ENCODE measurements at places on chromosomes 6 and 20.

GRCh38 chr20:17557675-17558006 is 12.2 kb upstream of the DSTN start:
- DNase-seq, result no peak

DNA sequence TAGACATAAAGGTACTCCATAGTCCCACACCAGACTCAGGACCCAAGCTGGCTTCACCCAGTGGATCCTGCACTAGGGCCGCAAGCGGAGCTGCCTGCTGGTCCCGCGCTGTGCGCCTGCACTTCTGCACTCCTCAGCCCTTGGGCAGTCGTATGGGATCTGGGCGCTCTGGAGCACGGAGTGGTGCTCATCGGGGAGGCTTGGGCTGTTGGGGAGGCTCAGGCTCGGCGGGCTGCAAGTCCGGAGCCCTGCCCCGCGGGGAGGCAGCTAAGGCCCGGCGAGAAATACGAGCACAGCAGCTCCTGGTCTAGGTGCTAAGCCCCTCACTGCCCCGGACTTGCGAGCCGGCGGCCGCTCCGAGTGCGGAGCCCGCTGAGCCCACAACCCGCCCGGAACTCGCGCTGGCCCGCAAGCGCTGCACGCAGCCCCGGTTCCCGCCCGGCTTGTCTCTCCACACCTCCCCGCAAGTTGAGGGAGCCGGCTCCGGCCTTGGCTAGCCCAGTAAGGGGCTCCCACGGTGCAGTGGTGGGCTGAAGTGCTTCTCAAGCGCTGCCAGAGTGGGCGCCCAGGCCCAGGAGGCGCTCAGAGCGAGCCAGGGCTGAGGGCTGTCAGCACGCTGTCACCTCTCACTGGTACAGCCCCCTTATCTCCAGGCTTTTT is 33.4 kb upstream of the GCNT2 start:
- no peak for DNase-seq

GRCh38 chr20:49766979-49767521 is 45.6 kb upstream of the SLC9A8 start:
- DNase-seq, result no peak

DNA sequence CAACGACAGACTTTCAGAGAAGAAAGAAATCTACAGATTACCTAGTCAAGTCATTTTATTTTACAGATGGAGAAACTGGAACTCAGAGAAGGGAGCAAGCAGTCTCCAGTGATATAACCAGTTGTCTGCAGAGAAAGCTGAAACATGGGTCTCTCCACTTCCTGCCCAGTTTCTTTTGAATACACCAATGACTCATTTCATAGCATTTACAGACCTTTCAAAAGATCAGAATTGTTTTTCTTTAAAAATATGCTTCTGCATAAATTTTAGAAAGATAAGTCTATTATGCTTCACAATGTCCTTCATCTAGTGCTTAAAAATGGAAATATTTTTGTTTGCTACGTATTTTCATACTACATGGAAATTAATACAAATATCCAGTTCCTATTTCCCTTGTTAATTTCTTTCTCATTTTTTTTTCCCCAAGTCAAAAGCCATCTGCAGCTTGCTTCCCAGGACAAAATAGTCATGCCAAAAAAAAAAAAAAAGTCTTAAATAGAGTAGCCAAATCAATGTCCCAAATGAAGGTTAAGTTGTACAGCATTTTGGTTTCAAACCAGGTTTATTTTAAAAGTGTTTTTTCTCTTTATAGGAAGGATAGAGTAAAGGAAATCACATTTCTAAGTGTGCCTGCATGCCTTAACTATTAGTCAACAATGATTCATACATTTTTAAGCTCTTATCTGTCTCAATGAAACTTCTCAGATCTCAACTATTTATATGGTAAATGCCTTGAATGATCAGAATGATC is 36.9 kb downstream of the ARHGAP18 start:
- no peak for DNase-seq

DNA sequence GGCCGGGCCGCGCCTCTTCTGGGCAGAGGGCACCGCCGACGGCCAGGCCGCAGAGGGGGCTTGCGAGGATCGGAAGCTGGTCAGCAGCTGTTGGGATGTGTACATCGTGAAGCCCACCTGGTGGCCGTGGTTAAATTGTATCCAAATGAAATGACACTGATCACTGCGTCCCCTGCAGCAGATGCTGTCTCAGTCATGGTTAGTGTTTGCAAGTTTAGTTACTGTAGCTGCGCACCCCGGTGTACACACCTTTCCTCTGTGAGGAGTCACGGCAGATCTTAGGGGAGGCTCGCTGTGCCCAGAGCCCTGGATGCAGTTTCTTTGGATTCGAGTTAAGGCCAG is 653 bp downstream of the NAA20 start:
- DNase-seq, result no peak

GRCh38 chr6:139452148-139452876 is 77.9 kb upstream of the CITED2 start:
- DNase-seq, result no peak

GRCh38 chr6:56725254-56725653 is 82.6 kb upstream of the DST start:
- DNase-seq, result no peak

DNA sequence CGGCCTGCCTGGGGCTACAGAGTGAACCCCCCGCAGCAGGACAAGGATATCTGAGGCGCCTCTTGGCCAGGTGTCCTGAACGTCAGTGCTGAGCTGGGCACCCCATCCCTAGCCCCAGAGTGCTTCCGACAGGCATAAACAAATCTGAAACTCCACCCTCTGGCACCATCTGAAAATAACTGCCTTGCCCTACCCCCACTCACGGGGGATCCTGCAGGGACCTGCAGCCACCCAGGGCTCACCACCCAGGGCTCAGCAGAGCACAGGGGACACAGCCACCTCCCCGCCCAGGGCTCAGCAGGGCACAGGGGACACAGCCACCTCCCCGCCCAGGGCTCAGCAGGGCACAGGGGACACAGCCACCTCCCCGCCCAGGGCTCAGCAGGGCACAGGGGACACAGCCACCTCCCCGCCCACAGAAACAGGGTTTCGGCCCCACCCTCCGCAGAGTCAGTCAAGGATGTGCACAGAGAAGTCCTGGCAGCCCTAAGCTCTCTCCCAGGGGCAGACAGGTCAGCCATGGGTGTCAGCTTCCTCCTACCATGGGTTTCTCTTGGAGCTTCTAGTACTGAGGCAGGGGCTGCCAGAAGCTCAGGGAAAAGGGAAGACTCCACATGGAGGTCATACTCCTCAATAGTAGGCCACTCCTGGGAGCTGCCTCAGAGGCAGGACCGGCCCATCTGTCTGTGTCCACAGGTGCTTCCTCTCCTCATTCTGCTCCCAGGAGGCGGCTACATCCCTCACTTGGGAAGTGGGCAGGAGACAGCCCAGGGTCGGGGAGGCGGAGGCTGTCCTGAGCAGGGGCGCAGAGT is 4.6 kb downstream of the UCKL1 start:
- DNase-seq, result no peak

DNA sequence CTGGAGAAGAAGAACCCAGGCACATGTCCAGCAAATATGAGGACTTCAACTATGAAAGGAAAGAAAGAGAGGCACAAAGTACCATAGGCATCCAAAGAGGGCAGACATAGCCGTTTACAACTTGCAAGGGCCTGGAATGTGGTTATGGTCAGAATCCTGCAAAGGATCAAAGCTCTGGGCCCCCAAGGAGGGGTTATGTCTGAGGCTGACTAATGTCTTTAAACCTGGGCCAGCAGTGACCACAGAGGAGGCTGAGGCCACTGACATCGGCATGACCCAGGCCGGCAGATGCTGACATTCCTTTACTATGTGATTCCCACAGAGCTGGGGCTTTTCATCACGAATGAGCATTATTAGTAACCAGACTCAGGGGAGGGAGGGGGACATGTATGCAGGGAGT is 861.1 kb downstream of the DHX35 start:
- DNase-seq, result no peak

GRCh38 chr20:19320005-19320404 is 107.6 kb downstream of the SLC24A3 start:
- DNase-seq, result no peak

GRCh38 chr6:121442576-121442975 is 7.1 kb downstream of the GJA1 start:
- DNase-seq, result no peak

- no peak for DNase-seq
Observed at GRCh38 chr6:143679041-143679440, 1.3 kb downstream of the PHACTR2 start.

DNA sequence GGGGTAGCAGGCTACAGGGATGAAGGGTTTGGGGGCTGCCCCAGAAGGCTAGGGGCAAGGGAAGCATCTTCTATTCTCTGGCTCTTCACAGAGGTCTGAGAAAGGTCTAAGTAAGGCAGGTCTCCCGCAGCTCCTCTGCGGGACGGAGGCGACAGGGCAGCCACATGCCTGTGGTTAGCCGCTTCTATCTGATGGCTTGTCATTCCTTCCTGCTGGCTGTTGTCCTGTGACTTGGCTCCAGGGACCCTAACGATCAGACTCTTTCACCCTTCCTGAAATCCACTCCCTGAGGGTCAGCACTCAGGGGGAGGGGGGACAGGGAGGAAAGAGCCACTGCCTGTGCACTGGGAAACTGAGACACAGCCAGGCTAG is 673 bp downstream of the CST7 start:
- no peak for DNase-seq

DNA sequence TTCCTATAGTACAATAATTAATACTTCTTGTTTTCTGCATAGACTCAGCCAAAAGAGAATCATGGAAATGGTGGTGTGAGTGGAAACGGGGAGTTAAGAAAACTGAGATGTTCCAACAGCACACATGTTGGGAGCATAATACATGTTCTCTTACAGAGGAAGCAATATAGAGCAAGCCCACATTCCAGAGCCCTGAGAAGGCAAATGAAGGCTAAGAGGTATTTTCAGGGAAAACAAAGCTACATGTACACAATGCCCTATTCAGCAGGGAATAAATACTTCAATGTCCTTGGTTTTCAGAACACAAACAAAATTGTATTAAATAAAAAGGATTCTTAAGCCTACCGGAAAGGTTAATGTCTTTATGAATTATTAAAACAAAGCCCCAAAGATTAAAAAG is 35.1 kb upstream of the SMIM8 start:
- no peak for DNase-seq

DNA sequence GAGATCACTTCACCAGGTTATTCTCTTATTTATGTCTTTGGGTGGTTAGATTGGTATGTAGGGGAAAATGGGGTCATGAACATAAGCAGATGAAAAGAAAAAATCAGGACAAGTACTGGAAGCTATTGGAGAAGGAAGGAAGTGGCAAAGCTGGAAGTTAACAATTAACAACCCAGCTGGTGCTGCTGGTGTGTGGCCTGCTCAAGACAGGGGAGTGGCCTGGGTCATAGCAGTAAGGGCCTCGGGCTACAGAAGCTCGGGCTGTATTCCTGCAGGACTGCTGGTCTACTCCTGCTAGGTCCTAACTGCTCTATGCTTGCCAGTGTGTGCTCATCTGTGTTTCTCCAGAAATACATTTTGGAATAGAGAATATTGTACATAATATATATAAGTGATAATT is 19.6 kb downstream of the MYLIP start:
- no peak for DNase-seq

DNA sequence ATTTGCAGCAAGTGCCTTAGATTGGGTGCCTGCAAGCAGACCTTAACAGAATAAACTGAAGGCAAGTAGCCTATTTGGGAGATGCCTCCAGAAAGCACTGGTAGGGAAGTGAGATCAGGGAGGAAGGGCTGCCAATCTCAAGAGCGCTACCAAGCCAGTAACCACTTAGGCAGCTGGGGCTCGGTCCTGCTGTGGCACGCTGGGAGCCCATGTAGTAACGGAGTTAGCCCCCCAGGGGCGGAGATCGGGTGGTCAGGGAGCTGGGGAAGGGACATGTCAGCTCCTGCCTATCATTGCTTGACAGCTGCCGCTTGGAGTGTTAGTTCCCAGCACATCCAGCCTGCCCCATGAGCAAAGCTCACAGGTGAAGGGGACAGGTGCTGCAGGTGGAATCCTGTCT is 127.0 kb downstream of the CEBPB start:
- DNase-seq, result no peak

DNA sequence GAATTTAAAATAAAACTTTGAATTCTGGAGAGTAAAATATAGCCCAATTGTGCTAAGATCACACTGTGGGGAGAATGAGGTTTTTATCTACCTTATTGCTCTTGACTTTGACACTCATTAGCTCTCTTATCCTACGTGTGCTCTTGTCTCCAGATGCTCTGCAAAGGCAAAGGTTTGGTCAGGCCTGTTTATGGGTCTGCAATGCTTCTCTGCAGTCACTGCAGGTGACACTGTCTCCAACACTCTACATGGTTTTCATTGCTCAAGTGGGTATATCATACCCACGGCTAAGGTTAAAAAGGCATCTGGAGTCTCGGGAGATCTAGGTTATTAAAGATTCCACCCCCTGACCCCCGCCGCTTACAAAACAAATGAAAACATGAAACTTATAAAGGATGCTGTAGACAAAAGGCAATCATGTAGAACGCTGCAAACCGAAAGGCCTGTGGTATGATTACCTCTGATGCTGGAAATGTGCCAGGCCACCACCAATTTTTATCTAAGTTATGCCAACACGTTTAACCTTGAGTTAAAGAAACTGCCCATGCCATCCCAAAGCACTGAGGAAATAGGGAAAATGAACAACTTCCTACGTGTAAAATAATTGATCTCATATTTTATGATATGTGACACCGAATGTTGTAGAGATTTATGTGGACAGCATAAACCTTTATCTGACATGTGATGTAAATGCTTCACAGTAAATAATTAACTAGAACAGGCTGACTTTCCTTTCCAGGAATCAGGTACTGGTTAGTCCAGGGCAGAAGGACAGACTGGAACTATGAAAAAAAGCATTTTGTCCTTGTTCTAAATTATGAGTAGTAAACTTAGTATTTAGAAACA is 238.2 kb upstream of the NOX3 start:
- DNase-seq, result no peak

GRCh38 chr6:100612094-100612493 is 147.4 kb upstream of the SIM1 start:
- DNase-seq, result no peak

DNA sequence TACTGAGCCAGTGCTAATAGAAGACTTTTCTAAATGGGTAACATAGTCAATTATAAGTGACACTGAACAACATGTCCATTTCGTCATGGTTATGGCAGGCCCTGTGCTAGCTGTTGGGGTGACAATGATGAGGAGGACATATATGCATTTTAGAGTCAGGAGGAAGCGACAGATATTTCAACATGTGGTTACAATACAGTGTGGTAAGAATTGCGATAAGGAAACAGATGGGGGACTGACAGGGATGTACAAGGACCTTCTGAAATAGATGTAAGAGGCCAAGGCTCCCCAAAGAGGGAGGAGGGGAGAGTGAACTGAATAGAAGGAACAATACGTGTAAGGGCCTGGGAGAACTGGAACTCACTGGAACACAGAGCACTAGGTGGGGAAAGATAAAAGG is 11.7 kb downstream of the MMP24 start:
- DNase-seq, result no peak

- DNase-seq, result no peak
Observed at GRCh38 chr20:38260378-38261053, at the start of gene KIAA1755. Gene KIAA1755, minus strand, starts transcription at chr20:38260735. Its CDS starts 235 bp downstream, at chr20:38260500.

GRCh38 chr20:62155428-62156253 is 12.1 kb downstream of the SS18L1 start:
- no peak for DNase-seq

- DNase-seq, result no peak
Observed at GRCh38 chr6:140201787-140202458, 827.5 kb upstream of the CITED2 start.

GRCh38 chr6:106122938-106123656 is 37.0 kb downstream of the PRDM1 start:
- no peak for DNase-seq

- no peak for DNase-seq
Observed at GRCh38 chr20:63955281-63955826, 862 bp downstream of the UCKL1 start.

Measured in stimulated activated CD8-positive, alpha-beta memory T cell treated with anti-CD3 and anti-CD28 coated beads, Interleukin-15, amount 100 ng/mL, for 24 hours (primary cell).